M059J (cell line): ENCODE measurements at places on chromosomes 16 and 17.

DNA sequence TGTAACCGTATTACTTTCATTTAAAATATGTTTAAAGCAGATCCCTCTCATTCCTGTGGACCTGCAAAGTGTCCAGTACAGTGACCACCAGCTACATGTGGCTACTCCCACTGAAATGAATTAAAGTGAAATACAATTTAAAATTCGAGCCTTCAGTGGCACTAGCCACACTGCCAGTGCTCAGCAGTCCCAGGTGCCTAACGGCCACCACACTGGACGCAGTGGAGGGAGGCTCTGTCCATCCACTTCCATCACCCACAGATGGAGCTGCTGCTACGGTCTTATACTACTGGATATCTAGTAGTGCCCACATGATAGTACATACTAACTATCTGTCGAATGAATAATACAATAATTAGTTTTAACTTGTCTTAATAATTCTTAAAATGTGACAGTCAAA, 2.3 kb upstream of the CBX2 start:
- no peak for DNase-seq

GRCh38 chr17:43779145-43780125, 658 bp upstream of the DUSP3 start:
- no peak for DNase-seq

DNA sequence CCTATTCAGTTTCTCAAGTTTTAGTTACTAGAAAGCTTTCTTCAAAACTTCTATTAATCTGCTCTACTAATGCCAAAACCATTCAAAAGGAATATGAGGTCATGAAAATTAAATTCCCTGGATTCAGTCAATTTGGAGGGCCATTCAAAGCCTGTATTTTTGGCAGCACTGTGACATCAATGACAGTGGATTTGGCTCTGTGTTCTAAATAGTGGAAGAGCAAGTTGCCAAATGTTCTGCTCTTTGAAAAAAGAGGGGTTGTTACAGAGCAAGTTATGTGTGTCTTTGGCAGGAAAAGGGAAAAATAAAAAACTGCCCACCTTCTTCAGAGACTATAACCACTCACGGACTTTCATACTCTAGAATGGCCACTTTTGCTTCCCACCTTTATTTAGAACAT, 3.2 kb upstream of the C16orf46 start:
- no peak for DNase-seq

DNA sequence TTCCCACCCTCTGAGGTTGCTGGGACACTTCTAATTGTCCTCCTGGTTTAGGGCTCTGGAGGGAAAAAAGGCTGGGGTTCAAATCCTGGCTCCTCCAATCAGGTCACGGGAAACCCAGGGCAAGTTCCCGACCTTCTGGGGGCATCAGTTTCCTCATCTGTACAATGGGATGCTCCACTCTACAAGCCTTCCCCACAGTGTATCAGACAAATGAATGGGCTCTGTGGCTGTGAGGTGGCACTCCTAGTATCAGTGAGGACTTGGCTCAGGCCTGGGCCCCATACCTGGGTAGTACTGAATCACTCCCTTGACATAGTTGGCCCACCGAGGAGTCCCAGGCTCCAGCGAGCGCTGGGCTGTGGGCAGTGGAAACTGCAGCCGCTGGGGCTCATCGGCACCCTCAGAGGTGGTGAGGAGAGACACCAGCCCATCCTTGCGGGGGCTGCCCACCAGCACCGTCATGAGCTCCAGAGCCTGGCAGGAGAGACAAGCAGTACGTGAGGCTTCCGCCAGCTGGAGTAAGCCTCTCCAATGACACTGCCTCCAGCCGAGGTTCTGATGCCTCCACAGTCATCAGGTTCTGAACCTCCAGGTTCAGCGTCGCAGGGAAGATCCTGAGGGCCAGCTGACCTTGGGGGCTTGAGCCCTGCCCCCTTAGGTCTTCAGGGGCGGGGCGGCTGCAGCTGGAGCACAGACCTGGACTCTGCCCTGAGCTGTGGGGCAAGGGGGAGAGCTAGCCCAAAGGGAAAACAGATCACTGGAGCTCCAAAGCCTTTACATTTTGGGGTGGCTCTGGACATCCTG, 1.2 kb downstream of the GALK1 start:
- no peak for DNase-seq

- no peak for DNase-seq
These were observed 27.0 kb upstream of the COQ7 start for GRCh38 chr16:19040400-19040799.

DNA sequence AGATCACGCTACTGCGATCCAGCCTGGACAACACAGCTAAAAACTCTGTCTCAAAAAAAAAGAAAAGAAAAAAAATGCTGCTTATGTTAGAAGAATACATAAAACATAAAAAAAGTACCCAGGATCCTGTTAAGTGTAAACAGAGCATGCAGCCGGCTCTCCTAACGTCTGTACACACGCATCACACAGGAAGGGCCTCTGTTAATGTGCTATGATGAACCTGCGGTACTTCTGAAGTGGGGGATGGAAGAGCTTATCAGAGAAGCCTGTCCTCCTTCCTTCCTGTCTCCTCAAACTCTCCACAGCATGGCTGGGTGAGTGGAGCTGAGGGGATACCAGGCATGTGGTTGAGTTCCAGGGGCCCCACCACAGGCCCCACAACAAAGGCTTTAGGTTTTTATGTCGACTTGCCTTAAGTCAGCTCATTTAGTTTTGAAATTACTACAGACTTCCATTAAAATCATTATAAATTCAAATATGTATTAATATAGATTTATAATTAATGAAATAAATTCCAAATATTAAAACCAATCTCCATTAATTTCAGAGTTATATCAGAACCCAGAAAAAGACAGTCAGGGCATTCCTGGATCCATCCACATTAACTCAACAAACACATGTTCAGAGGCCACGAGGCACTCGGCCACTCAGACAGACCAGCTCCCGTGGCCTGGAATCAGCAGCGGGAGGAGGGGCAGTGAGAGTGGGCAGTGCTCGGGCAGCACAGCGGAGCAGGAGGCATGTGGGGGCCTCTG, 11.7 kb downstream of the CCDC57 start:
- DNase-seq: no peak

GRCh38 chr17:48732688-48733629, 4.4 kb upstream of the HOXB13 start:
- DNase-seq: no peak

DNA sequence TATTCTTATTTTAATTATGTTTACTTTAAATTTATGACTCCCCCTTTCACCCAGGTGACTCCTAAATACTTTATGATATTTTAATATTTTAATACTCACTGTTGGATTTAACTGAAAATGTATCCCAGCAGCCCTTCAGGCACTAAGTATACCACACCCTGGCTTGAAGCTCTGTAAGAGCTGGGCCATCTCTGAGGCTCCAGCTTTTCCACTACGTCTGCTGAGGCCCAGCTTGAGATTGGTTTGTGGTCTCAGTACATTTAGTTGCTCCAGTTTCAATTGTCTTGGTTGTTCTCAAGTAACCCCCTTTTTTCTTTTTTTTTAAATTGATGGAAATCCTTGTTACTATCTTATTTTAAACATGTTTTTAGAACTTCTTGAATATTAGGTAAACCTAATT, 27.0 kb upstream of the CAPNS2 start:
- no peak for DNase-seq

DNA sequence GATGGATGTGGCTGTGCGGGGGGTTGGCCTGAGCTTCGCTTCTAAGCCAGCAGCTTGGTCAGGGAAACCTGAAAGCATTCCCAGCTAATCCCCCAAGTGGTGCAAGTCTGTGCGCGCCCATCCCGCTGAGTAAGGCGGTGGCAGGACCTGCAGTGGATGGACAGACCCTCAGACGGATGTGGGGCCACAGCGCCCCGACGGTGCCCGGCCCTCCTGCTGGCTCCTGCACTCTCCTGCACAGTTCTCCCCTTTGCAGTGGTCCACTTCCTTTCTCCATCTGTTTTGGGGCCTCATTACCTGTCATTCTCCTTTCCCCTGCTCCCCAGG, 2.3 kb downstream of the ATP2A1 start:
- no peak for DNase-seq

GRCh38 chr17:7237761-7238419, 1.4 kb downstream of the PHF23 start:
- peak; percentile 68 for DNase-seq

- DNase-seq: no peak
These were observed 9.2 kb upstream of the MSLN start for GRCh38 chr16:751152-752006.

GRCh38 chr17:8968503-8968902, 3.0 kb upstream of the PIK3R5 start:
- DNase-seq: no peak

GRCh38 chr17:81340607-81341515, 45.8 kb upstream of the SLC38A10 start:
- no peak for DNase-seq

DNA sequence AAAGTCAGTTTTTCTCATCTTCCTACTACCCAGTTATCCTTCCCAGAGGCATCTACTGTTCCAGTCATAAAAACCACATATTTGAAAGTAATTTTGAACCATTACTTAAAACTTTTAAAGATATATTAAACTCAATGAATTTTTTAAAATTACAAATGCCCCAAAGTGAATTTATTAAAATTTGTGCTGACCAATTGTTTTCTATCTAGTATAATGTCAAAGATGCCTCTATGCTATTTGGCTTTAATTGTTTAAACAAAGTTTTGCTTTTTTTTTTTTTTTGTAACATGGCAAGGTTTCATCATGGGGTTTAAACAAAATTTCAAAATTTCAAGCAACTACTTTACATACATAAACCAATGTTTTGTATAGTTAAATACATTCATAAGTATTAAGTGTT, 60.7 kb downstream of the FBXL20 start:
- DNase-seq: no peak

- DNase-seq: peak; percentile 53
These were observed 219.0 kb downstream of the CPPED1 start for GRCh38 chr16:12584488-12585233.

GRCh38 chr17:46783031-46783593, 35.4 kb downstream of the WNT3 start:
- DNase-seq: no peak

- no peak for DNase-seq
These were observed 808 bp upstream of the ALOX15 start for GRCh38 chr17:4642286-4642685.

DNA sequence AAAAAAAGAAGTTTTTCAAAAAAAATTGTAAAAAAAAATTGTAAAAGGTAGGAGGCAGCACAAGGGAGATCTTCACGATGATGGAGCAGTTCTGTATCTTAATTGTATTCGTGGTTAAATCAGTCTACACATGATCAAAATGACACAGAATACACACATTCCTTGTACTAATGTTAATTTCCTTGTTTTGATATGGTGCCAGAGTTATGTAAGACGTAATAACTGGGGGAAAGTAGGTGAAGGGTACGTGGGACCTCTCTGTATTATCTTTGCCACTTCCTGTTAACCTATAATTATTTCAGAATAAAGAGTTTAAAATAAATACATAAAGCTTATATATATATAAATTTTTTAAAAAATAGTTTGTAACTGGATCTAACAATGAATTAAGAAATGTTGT, 36.8 kb downstream of the HELZ start:
- no peak for DNase-seq

GRCh38 chr17:8056232-8056975, 17.5 kb downstream of the ALOX15B start:
- DNase-seq: peak; percentile 50

DNA sequence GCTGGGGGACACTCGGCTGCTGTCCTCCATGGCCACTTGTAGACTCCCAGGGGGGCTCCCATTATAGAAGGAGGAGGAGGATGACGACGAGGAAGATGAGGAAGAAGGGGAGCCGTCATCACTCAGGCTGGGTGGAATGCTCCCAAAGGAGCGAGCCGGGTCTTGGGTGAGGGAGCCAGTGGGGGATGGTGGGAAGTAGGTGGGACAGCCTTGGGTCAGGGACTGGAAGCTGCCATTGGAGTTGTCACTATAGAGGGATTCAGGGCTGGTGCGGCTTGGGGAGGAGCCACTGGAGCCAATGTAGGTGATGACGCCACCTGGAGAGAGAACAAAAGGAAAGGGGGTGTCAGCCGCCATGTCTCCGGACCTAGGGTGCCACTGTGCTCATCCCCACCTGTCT, 3.3 kb downstream of the NR1D1 start:
- no peak for DNase-seq

GRCh38 chr16:1141191-1141590, 11.7 kb upstream of the CACNA1H start:
- no peak for DNase-seq

DNA sequence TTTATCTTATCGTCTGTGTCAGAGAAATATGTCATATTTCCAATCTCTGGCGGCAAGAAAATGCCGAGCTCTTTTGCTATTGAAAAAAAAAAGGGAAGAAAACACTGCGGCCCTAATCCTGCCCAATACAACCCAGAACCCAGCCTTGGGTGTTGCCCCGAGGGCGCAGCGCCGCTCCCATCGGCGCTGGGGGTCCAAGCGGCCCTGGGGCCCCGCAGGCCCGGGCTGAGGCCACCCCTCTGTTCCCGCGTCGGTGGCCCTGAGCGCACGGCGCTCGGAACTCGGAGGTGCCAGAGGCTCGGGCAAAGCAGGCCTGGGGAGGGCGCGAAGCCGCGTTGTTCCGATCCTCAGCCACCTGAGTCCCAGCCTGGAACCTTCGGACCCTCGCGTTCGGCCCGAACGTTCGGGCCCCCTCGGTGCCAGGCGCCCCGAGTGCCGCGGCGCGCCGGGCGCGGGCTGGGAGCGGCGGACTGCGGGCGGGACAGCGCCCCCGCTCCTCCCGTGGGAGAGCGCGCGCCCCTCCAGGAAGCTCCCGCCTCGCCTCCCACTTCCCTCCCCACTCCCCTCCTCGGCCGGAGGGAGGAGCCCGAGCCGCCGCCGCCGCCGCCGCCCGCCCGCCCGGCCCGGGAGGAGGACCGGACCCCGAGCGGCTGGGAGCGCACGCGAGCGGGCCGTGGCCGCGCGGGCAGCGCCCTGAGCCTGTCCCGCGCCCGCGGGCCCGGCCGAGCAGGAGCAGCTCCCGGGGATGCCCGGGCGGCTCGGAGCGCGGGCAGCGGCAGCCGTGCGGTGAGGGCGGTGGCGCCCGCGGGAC, at the start of gene CPNE2:
CPNE2 (plus strand) TSS at position 609 of the 811 bp plus-strand sequence. CDS start 18,160 bp downstream, outside the sequence.
- DNase-seq: peak; percentile 54

DNA sequence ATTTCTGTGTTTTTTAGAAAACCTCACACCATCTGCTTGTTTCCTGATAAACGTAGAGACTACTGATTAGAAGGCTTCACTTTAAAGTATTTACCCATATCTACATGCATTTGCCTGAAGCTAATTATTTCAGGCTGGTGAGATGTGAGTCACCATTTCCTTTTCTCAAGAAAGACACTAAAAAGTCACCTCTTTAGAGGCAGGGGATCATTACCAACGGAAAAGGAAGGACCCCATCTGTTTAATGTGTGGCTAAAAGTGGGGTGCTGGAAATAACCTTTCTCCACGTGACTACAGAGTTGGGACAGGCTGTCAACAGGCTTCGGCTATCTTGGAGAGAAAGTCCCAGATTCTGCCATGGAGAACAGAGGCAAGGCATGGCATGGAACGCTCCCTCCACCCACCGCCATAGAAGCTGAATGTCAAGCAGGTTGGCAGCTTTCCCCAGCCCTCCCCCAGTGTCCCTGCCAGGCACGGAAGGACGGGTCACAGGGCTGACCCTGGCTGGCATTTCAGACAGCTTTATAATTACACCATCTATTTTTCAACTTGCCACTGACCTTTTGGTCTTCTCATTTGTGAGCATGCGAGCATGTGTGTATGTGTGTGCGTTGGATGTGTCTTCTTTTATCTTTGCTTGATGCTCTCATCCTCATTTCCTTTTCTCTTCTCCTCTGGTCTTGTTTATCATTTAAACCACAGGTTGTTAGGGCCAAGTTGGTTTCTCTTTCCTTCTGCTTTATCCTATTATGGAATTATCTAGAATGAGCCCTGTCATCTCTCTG, 157.0 kb downstream of the CPPED1 start:
- DNase-seq: peak; percentile 95

GRCh38 chr16:20849589-20850390, 43.5 kb downstream of the REXO5 start:
- peak; percentile 58 for DNase-seq

GRCh38 chr17:34709158-34709754, 129.9 kb downstream of the TMEM132E start:
- DNase-seq: peak; percentile 19
